ENCODE measurements at places on chromosomes 12 and 14.
A peak's percentile ranks its signal among the peaks of the same experiment; 100 is the strongest.

GRCh38 chr12:24780697-24781368, 168.1 kb downstream of the BCAT1 start:
- no peak for DNase-seq

DNA sequence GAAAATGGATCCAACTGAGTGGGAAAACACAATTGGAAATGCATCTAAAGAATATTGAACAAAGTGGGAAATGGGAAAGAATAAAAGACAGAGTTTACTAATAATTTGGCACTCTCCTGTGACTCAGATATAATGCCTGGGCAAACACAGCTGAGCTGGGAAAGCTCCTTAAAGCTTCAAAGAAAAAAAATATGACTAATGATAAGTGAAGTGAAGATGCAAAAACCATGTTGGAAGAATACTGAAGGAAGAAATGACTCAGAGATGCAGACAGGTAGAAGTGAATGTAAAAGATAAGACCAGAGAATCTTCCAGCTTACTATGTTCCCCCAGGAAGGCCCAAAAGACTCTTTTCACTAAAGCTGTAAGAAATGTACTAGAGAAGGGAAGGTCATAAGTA, 62.4 kb upstream of the FOXG1 start:
- DNase-seq: no peak

DNA sequence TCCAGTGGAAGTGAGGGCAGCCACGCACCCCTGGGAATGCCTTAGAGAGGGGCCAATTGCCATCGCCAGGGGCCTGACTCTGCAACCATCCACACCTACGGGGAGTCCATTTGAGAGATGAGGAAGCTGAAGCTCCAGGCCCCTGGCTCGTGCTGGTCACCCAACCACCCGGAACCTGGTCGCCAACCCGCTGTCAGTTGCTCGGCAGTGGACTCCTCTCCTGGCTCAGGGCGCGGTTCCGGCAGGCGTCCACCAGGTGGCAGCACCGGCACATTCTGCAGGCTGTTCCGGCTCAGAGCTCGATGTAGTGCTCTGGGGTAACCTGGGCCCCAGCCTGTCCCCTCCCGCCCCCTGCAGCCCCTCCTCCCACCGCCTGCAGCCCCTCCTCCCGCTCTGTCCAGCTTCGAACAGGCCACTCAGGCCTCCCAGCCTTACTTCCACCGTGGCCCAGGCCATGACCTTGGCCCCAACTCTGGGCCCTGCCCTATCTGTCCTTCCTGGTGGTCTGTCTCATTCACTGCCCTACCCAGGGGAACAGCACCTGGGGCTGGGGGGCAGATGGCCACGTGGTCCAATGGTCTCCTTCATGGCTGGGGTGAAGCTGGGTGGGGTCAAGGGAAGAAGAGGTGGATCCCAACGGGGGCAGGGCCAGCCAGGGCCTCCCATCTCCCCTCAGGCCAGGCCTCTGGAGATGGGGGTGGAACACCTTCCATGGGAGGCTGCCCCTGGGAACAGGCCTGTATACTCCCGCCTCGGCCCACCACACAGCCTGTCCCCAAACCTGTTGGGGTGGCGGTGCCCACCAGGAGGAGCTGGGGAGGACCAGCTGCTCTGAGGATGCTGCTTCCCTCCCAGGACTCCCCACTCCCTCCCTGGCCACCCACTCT, 15.7 kb downstream of the SIVA1 start:
- peak; percentile 95 for DNase-seq

DNA sequence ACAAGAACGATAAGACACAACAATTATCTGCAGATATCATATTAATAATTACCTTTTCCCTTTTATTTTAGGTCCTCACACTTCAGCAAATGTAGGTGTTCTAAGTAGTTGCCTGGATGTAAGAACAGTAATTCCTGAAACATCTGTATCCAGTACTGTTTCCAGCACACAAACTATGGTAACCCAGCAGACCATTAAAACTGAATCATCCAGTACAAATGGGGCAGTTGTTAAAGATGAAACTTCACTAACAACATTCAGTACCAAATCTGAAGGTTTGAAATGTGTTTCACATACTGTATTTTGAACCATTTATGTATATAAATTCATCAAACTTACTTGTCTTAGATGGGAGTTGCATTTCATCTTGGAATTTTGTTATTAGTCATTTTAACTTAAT, 31.0 kb downstream of the HCFC2 start:
- no peak for DNase-seq

DNA sequence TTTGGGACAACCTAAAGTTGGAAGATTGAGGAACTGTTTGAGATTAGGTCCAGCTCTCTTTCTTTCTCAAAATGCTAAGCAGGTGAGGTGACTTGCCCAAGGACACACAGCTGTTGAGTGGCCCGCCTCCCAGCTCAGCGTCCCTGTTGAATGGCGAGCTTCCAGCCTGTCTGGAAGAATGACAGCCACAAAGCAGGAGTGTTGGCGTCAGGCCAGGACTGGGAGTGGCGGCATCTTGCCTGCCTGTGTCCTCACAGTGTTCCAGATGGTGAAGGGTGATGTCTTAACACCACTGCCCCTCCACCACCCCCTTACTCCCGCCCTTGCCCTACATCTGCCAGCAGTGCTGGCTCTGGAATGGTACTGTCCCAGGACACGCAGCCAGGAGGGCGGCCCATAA, 4.4 kb upstream of the CEBPE start:
- no peak for DNase-seq

DNA sequence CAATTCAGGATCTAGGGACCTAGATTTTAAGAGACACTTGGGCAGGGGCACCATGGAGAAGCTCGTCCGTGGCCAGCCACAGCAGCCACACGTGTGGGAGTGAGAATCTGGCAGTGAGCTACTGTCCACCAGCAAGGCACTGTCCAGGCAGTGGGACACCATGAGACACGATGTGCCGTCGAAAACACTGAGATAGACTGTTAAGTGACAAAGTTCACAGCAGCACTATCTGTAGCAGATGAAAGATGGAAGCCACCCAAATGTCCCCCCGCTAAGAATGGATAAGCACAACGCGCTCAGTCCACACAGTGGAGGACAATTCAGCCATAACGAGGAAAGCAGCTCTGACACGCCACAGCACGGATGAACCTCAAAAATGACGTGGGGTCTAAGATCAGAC, 19.7 kb downstream of the RILPL1 start:
- no peak for DNase-seq

GRCh38 chr12:3092764-3093163, 15.6 kb downstream of the TSPAN9 start:
- DNase-seq: no peak

DNA sequence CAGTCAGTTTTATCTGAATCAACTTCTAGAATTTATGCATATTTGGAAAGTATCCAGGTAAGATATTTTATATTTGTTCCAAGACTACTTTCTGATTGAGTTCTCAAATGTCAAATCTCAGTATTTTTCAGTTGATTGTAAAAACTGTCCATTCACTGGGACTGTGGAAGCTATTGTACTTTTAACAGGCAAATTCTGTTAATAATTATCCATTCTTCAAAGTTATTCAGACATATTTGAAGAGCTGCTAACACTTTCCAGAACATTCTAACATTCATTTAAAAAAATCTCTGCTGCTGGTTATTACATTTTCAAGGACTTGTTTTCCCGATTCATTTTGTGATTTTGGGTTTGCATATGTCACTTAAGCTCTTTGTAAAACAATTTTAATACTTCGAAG, 59.7 kb downstream of the PIK3C2G start:
- no peak for DNase-seq

DNA sequence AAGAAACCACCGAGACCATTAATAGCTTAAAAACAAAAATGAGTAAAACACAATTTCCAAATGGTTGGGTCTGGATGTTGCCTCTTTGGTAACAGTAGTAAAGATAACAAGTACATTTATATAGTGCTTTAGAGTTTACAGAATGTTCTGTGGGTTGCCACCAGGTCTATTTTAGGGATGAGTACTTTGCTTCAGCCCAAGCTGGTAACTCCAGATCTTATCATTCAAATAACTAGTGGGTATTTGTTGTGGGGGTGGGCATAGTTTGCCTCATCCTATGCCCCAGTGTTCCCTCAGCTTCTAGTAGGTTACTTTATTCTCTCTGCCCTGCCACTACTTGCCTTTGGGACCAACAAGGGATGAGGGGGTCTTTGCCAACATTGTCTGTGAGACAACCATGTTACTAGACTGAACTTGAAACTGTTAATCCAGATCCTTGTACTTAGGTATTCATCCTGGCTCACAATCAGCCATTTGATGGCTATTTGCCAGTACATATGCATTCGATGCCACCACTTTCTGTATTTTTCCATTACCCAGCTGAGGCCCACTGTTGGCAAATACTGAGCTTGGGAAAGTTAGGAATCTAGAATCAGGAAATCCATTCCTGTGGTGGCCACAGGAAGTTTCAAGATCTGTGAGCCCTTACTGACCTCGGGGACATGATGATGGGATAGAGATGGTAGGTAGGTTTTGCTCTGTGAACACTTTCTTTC, 17.6 kb upstream of the AKAP6 start:
- no peak for DNase-seq
